ENCODE measurements at places on chromosomes 3 and 15. TPM values are rescaled to one million over a fixed set of nuclear protein-coding genes. Genes with fewer than 3 reads are reported as not detected.

RETNLB gene
- total RNA-seq, result not detected

GPR62 gene
- 0.16 TPM for total RNA-seq

DAZL gene
- total RNA-seq, result not detected

FAM107A gene
- total RNA-seq, result 115 TPM

PLAAT1 gene
- 8.1 TPM for total RNA-seq

CD86 gene
- total RNA-seq, result 3.6 TPM

SLC28A2 gene
- total RNA-seq, result not detected

CA12 gene
- 0.25 TPM for total RNA-seq

WNT7A gene
- not detected for total RNA-seq

CD276 gene
- total RNA-seq, result 32.4 TPM

GRAMD1C gene
- total RNA-seq, result 2.0 TPM

NCBP2 gene
- total RNA-seq, result 36.9 TPM

UTS2B gene
- total RNA-seq, result 0.47 TPM

DTWD1 gene
- total RNA-seq, result 20.6 TPM

OXTR gene
- 0.14 TPM for total RNA-seq

GOLGA6A gene
- not detected for total RNA-seq

ZBBX gene
- not detected for total RNA-seq

CACNA2D3 gene
- 21.2 TPM for total RNA-seq

ACP3 gene
- total RNA-seq, result 1.3 TPM

GADL1 gene
- 0.11 TPM for total RNA-seq

GCSAM gene
- total RNA-seq, result 0.25 TPM

GOLGA6D gene
- not detected for total RNA-seq

CCK gene
- total RNA-seq, result not detected

HGD gene
- 0.49 TPM for total RNA-seq

PLCD1 gene
- total RNA-seq, result 10.3 TPM

TMEM40 gene
- 4.5 TPM for total RNA-seq

ADAMTS9 gene
- 14.7 TPM for total RNA-seq

NR1I2 gene
- not detected for total RNA-seq

ATP1B3 gene
- 34.5 TPM for total RNA-seq

BBS4 gene
- total RNA-seq, result 11.8 TPM

SUSD5 gene
- total RNA-seq, result 0.80 TPM

CELF6 gene
- total RNA-seq, result 1.5 TPM

OR5K2 gene
- total RNA-seq, result not detected

LMAN1L gene
- 8.1 TPM for total RNA-seq

SPINK8 gene
- total RNA-seq, result not detected

DLL4 gene
- total RNA-seq, result 11.1 TPM

CALML4 gene
- total RNA-seq, result 0.91 TPM

WWTR1 gene
- total RNA-seq, result 39.1 TPM

GHSR gene
- total RNA-seq, result not detected

CCDC33 gene
- 0.11 TPM for total RNA-seq

SAMD7 gene
- not detected for total RNA-seq

IL5RA gene
- not detected for total RNA-seq

LDHAL6B gene
- total RNA-seq, result not detected

CXCR6 gene
- 0.33 TPM for total RNA-seq

MAN2A2 gene
- total RNA-seq, result 95.4 TPM

KNG1 gene
- total RNA-seq, result 0.14 TPM
